ENCODE measurements at places on chromosomes 6 and 20.

DNA sequence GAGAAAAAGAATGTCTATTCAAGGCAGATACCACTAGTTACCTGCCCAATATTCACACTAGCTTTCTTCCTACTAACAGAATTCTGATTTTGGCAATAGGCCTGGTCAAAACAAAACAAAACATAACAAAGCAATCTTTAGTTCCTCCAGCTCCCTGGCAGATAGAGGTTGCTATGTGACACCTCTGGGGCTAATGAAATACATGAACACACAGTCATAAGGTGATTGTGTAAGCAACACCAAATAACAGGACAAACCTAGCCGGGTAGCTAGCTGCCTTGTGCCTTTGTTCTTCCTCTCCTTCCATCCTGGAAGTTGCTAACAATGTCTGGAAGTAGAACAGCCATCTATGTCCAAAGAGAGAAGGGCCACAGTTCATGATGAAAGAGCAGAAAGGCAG is 6.0 kb upstream of the HMGN3 start:
- no peak for DNase-seq

DNA sequence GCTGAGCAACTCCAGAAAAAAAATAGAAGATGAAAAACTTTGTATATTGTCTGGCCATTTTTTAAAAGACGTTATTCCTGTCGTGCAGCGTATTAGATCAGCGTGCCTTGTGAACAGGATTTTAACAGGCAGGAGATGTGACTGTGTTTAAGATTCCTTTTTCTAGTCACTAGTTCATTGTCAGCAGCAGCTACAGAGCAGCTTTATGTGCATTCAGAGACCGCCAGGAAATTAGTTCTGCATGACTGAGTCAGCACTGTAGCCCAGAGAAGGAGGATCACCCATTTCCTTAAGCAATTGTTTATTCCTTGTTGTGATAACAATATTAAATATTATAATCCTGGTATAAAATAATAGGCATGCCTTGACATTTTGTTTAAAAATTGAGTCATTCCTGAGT is 75.4 kb upstream of the ADGRB3 start:
- peak; percentile 53 for DNase-seq

GRCh38 chr6:109925075-109925474 is 53.0 kb upstream of the GPR6 start:
- no peak for DNase-seq

GRCh38 chr6:78810146-78810545 is 57.2 kb upstream of the IRAK1BP1 start:
- peak; percentile 9 for DNase-seq

DNA sequence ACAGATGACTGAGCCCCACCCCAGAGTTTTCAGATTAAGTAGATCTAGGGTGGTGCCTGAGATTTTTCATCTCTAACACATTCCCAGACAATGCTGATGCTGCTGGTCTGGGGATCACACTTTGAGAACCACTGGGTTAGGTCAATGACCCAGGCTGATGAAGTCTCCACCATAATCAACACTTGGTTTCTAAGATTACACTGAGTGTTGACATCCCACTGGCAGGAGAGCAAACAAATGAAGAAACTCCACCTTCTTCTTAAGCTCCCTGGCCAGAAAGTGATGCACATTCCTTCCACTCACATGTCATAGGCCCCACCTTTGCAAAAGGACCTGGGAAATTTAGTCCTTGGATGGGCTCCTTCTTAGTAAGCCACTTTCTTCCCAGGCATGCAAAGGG is 53.1 kb downstream of the MAFB start:
- no peak for DNase-seq

GRCh38 chr6:73923905-73924485 is 228.0 kb downstream of the CD109 start:
- DNase-seq, result no peak

- DNase-seq, result no peak
Measured at GRCh38 chr20:19742974-19743639, 15.0 kb upstream of the RIN2 start.

- DNase-seq, result no peak
Measured at GRCh38 chr6:128821116-128821515, 61.8 kb upstream of the LAMA2 start.

GRCh38 chr6:147201885-147202515 is 2.2 kb upstream of the STXBP5 start:
- no peak for DNase-seq

DNA sequence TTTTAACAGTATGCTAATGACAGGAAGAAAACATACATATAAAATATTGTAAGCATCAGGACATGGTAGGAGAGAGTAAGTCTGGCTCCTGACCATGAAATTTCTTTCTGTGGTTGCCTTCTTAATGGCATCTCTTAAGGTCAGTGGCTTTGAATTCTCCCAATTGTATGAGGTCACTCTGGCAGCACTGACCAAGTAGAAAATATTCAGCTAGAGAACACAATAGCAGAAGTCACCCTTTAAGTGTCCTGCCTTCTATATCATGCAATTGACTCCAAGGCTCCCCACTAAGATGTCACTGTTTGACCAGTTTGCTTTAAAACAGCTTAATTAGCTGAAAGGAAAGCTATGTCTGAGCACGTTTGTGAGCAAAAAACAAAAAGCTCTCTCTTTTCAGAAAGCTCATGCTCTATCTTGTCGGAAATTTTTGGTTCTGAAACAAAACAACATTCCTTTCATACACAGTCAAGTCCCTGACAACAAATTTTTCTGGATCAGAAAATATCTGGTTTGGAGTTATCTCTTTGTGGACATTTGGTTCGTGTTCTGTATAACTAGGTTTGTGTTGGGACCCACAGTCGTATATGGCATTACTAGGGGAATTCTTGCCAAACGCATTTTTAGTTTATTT is 120.9 kb upstream of the IFNGR1 start:
- no peak for DNase-seq

- no peak for DNase-seq
Measured at GRCh38 chr6:115986026-115986425, 74.7 kb downstream of the FRK start.

- DNase-seq, result no peak
Measured at GRCh38 chr20:60631585-60632287, 620.3 kb upstream of the CDH4 start.

DNA sequence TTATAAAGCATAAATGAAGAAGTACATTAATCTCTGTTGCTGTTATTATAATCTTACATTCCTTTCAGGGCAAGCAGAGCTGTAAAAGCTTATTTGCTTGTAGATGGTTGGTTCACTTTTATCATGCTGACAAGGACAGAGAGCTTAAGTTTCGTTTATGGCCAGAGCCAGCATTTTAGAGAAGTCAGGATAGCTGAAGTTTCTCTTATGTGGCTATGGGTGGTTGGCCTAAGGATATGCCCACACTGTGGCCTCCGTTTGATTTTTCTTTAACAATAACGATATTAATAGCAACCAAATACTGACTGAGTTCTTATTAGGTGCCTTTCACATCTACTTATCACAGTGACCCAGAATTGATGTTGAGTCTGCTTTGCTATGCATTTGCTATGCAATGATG is 78.5 kb downstream of the FARS2 start:
- no peak for DNase-seq

GRCh38 chr20:25079171-25079570 is 2.8 kb downstream of the VSX1 start:
- no peak for DNase-seq

DNA sequence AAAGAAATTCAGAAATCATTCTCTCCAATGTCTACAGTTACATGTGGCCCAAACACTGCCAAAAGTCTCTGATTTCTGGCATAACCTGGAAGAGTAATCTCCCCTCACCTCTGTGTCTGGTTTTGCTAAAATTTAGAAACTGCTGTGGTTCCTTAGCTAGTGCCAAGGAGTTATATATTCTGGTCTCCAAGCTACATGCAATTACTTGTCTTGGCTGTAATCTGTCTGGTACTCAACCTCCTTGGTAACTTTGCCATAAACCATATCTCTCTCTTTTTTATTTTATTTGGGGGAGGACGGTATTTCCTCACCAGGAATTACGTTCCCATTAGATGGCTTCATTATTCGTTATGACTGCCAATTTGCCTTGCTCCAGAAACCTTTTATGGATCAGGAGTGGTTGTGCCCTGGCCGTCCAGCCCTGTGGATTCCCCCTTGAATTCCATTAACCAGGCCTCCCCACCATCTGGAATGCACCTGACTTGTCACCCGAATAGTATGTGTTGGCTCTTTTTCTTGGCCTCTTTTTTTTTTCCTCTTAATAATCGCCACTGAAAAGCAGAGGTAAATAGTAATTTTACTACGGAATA is 400.0 kb downstream of the CD83 start:
- DNase-seq, result no peak

DNA sequence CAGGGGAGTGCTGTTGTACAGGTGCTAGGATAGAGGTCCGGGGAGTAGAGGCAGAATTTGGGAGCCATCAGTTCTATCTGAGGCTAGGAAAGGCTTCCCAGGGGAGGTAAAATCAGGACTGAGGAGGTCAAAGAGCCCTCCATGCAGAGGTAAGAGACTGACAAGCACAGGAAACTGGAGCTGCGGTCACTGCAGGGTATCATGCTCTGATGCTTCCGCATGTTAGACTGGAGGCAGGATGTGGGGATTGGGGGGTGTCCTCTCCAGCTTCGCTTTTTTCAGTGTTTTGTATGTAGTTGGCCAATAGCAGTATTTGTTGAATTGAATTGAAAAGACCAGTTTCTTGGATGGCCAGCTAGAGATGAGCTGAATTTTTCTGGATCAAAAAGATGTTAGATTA is 87.8 kb downstream of the SLC22A3 start:
- DNase-seq, result no peak
